B cell (primary cell): ENCODE measurements at places on chromosomes 16 and 17. TPM values are rescaled to one million over a fixed set of nuclear protein-coding genes. Genes with fewer than 3 reads are reported as not detected.

- peak; percentile 63 for DNase-seq
Measured at GRCh38 chr16:70737377-70738082, 51.7 kb upstream of the MTSS2 start.

- DNase-seq = no peak
Measured at GRCh38 chr17:76053246-76054111, 18.8 kb downstream of the SRP68 start.

DNA sequence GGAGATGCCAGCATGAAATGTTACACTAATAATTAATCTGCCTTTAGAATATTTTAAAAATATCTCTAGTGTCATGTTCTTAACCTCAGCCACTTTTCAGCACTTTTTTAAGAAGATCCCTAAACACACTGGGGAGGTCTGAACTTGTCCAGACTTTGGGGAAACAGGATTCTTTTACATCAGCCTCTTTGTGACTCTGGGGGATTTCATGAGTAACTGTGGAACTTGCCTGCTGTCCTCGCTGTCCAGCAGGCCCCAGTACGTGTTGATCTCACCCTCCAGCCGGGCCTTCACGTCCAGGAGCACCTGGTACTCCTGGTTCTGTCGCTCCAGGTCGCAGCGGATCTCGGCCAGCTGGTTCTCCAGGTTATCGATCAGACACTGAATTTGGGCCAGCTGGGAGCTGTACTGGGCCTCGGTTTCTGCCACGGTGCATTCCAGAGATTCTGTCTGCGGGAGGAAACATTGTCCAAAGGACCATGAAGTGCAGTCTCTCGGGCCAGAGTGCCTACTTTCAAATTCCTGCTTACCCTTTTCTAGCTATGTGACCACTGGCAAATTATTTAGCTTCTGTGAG, 5.5 kb downstream of the KRT40 start:
- DNase-seq = no peak

GRCh38 chr17:34071886-34072420, 183.1 kb upstream of the CCL2 start:
- DNase-seq = no peak

DNA sequence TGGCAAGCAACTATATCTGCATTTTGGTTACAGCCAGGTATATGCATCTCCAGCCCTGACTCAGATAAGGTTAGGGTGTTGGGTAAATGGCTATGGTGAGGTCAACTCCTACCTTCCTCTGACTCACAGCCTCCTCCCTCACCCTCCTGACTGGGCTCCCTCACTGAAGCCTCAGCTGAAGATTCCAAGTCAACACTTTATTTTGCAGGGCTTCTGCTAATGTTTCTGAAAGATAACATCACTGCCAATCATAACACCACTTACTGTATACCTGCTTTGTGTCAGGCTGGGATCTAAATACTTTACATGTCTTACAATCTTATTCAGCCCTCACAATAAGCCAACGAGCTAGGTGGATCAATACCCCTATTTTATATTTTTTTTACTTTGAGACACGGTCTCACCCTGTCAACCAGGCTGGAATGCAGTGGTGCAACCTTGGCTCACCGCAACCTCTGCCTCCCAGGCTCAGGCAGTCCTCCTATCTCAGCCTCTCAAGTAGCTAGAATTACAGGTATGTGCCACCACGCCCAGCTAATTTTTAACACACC, 47.8 kb upstream of the GCSH start:
- DNase-seq = no peak

GRCh38 chr16:23486480-23486879, 23.8 kb downstream of the GGA2 start:
- no peak for DNase-seq

- DNase-seq = no peak
Measured at GRCh38 chr16:84397090-84397489, 28.8 kb downstream of the ATP2C2 start.

DNA sequence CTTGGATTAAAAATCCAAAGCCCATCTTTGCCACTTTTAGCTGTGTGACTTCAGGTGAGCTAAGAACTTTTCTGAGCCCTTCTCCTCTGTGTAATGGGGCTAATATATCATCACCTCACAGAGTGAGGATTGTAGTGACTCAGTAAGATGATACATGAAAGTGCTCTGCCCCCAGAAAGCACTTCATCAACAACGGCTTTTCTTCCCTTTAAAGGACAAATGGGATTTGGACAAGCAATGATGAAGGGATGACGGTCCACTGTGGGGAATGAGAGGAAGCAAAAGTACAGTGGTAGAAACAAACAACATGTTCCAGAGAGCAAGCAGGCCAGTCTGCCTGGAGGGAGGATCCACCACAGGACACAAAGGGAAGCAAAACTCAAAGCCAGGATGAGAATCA, 14.3 kb upstream of the TMED6 start:
- no peak for DNase-seq

GRCh38 chr17:32161029-32161428, 18.7 kb downstream of the RHOT1 start:
- DNase-seq = no peak

GRCh38 chr17:55770196-55770870, 19.5 kb downstream of the PCTP start:
- peak; percentile 25 for DNase-seq

DNA sequence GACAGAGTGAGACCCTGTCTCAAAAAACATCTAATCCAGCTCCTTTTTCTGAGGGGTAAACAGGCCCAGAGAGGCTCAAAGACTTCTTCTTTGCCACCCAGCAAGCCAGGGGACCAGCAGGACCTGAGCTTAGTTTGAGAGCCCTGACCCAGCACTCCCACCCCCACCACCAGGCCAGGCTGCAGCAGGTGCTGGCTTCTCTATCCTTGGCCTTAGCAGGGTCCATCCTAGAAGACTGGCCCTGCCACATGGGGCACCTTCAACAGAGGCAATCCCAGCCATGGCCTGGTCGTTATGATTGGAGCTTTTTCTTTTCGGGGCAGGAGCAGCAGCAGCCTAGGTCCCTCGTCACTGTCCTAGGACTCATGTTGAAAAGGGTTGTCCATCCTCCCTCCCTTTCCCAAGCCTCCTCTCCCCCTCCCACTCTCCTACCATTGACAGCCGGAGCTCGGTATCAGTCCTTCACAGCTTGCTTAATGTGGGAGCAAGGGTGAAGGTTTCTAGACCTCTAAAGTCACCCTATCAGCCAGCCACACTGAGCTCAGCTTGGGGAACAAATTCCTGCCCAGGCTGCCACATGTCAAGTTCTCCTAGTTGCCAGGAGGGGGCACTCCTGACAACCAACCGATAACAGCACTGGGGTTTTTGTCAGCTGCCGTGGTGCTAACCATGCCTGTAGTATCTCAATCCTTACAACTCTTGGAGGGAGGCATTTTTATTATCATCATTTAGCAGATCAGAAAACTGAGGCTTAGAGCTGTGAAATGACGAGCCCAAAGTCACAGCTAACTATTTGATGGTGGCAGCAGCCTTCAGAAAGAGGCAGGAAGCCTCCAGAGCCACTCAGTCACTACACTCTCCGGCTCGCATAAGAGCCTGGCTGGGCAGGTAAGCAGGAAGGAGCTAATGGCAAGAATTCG, 11.2 kb downstream of the MRPL27 start:
- peak; percentile 76 for DNase-seq

- DNase-seq = no peak
Measured at GRCh38 chr16:1532771-1533170, 695 bp upstream of the TMEM204 start.

GRCh38 chr17:68356949-68357455, 65.7 kb downstream of the ARSG start:
- no peak for DNase-seq

- no peak for DNase-seq
Measured at GRCh38 chr17:48629411-48629759, 3.2 kb upstream of the HOXB9 start.

GRCh38 chr16:3915426-3916260, 35.1 kb upstream of the CREBBP start:
- DNase-seq = no peak

GRCh38 chr17:49832840-49833599, 14.8 kb downstream of the TAC4 start:
- DNase-seq = no peak

DNA sequence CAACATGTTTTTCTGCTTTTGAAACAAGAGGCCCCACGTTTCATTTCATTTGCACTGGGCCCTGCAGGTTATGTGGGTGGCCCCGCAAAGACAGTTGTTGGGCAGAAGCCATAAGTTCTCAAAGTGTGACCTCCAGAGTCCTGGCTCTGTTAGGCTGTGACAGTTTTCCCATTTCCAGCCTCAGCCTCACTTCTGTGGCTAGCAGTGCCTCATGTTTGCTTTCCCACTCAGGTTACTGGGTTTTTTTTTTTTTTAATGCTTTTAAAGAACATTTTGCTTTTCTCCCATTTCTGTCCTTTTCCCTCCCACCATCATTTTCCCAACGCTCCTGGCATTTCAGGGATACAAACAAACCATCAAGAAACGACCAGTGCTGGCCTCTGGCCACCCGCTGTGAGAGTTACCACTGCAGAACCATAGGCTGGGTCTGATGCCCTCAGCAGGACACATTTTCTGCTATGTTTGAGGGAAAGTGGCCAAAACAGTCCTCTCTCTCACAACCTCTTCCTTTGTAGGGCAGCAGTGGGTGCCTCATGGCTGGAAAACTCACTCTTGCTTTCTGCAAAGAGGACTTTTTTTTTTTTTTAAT, 159.0 kb upstream of the MPHOSPH6 start:
- no peak for DNase-seq

DNA sequence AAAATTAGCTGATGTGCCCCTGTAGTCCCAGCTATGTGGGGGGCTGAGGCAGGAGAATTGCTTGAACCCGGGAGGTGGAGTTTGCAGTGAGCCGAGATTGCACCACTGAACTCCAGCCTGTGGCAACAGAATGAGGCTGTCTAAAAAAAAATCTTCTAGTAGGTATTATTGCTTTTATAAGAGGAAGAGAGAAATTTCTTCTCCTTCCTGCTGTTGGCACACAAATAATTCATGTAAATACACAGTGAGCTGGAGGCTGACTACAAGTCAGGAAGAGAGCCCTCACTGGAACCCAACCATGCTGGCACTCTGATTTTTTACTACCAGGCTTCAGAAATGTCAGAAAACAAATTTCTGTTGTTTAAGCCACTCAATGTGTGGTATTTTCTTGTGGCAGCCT, 6.7 kb downstream of the PRDM7 start:
- DNase-seq = no peak

DNA sequence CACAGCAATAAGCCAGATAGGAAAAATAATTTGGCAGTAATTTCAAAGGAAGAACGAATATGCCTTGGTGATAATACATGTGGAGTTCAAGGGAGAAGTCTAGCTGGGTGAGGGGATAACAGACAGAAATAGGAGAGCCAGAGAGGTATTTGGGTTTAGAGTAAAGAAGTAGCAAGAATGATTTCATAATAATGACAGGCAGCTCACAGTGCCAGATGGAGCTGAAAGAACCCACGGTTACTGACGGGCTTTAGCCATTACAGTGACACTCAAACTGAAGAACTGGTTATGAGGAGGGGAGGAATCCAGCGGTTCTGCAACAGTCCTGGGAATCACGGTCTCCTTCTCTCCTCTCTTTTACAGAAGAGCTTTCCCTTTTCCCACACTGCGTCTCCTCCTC, 2.2 kb downstream of the OR4D1 start:
- no peak for DNase-seq

- DNase-seq = no peak
Measured at GRCh38 chr17:80124351-80124981, 22.5 kb downstream of the EIF4A3 start.

GRCh38 chr17:81405411-81405872, 10.2 kb downstream of the BAHCC1 start:
- no peak for DNase-seq

DNA sequence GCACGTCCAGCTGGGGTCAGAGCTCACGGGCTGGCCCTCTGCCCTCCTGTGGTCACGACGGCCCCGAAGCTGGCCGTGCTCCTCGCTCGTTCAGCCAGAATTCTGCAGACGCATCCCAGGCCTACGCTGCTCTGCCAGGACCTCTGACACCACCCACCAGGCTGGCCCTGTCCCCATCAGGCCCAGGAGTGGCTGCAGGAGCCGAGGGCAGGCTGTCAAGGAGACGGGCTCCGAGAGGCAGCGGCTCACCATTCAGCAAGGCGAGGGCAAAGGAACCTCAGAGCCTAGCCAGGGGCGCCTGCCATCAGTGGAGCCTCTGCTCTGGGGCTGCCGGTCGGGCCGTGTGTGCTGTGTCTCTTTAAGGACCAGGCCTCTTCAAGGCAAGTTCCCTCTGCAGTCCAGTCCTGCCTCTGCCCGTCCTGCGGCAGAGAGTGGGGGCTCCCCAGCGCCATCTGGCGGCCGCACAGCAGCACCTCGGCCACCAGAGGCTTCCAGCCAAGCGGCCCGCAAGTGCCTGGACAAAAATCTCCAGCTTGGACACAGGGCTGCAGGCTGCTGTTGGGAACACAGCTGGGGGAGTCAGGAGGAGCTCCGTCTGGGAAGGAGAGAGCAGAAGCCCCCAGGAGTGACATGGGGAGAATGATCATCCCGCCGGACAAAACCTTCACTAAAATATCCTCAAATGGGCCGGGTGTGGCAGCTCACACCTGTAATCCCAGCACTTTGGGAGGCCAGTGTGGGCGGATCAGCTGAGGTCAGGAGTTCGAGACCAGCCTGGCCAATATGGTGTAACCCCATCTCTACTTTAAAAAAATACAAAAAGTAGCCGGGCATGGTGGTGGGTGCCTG, 7.4 kb upstream of the ABR start:
- peak; percentile 82 for DNase-seq

- DNase-seq = no peak
Measured at GRCh38 chr17:7850701-7851437, 4.0 kb upstream of the TMEM88 start.

DNA sequence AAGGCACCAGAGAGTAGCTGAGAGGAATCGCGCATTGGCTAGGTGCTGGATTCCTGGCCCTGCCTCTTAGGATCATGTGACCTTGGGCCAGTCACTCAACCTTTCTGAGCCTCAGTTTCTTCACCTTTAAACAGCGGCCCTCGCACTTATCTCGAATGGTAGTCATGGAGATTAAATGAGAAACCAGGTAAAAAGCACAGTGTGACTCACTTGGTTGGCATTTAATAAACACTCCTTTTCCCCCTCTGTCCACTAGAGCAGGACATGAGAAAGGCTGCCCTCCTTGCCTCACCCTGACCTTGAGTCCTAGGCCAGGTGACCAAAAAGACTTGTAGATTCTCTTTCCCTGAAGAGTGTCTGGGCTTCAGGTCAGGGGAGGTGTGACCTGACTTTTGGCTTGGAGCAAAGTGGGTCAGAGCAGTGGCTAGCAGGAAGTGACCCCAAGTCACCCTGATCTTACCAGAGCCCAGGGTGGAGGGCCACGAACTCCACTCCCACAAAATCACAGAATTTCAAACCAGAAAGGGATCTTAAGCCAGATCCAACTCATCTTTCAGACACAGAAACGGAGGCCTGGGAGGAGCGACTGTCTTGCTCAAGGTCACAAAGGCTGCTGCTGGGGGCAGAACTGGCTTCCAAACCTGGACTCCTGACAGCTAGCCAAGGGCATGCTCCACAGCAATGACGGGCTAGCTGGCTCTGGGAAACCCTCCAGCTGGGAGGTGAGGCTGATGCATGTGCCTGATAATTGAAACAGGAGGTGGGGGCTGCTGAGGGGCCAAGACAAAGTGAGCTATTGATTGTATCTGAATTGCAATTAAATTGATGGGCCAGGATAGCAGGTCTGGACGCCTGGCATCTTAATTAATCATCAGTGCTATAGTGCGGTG, 65.2 kb downstream of the PIPOX start:
- DNase-seq = no peak

Gene CSH1
- total RNA-seq = not detected in 2 replicates

Gene CDH11
- total RNA-seq = not detected in 2 replicates

Gene NUPR1
- total RNA-seq = not detected in 2 replicates

Gene MT1G
- not detected in 2 replicates for total RNA-seq

Gene MGAT5B
- 37.8 and 41.4 TPM in 2 replicates for total RNA-seq

Gene TUBG1
- 15.7 and 17.2 TPM in 2 replicates for total RNA-seq

Gene ABCA10
- total RNA-seq = 1.9 and 3.2 TPM in 2 replicates

Gene KCNG4
- total RNA-seq = not detected in 2 replicates

Gene FOXC2
- total RNA-seq = not detected in 2 replicates
